ENCODE measurements at places on chromosomes 7 and 10.

DNA sequence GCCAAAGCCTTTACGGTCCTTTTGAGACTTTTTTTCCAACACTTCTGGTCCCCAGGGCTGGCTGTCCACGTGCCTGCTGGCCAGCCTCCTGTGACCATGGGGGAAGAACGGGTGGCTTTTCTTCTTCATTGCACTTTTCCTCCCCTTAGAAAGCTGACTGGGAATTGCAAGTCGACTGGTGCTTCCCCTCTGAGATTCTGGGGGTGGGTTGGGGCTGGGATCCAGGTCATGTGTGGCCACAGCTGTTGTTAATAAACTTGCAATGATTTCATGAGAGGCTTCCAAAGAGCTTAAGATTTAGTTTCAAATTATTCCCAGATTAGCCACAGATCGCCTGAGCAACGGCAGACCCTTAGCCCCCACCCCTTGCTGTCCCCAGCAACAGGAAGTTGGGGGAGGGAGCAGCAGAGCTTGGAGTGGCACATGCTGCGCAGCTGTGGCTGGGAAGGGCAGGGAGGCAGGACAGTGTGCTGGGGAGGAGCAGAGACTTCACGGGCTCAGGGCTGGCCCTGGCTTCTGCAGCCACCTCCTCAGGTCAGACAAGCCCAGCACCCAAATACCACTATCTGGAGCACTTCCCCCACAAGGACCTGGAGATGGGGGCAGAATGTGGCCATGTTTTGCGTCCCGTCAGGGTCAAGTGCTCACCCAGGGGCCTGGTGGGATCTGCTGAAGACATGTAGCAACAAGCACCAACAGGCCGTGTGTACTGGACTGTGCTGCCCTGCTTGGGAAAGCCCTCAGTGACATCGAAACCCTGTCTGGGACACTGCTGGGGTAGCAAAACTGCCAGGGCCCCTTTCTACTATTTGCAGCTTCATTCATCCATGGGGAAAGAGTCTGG is 147.1 kb downstream of the RNF216 start:
- DNase-seq, result no peak

- no peak for DNase-seq
Measured at GRCh38 chr7:36016648-36017047, 136.4 kb upstream of the EEPD1 start.

GRCh38 chr7:114444196-114444595 is 29.6 kb downstream of the FOXP2 start:
- no peak for DNase-seq

DNA sequence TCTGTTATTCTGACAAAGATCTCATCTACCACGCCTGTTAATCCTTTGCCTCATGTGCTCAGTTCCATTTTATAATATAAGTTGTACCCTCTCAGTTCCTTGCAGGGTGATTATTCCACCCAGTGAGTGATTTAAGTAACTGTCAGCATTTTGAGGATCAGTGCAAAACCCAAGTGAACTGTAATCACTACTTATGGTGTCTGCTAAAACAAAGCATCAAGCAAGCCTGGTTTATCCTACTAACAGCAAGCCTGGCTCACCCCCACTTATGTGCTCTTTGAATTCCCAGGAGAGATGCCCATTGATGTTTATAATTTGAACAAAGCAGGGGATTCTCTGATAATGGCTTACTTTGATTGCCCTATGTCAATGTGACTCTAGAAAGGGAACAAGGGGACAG is 186.8 kb upstream of the LRGUK start:
- DNase-seq, result no peak

GRCh38 chr7:125357676-125358455 is 428.2 kb upstream of the POT1 start:
- no peak for DNase-seq

GRCh38 chr7:101947899-101948298 is 130.5 kb downstream of the CUX1 start:
- no peak for DNase-seq

DNA sequence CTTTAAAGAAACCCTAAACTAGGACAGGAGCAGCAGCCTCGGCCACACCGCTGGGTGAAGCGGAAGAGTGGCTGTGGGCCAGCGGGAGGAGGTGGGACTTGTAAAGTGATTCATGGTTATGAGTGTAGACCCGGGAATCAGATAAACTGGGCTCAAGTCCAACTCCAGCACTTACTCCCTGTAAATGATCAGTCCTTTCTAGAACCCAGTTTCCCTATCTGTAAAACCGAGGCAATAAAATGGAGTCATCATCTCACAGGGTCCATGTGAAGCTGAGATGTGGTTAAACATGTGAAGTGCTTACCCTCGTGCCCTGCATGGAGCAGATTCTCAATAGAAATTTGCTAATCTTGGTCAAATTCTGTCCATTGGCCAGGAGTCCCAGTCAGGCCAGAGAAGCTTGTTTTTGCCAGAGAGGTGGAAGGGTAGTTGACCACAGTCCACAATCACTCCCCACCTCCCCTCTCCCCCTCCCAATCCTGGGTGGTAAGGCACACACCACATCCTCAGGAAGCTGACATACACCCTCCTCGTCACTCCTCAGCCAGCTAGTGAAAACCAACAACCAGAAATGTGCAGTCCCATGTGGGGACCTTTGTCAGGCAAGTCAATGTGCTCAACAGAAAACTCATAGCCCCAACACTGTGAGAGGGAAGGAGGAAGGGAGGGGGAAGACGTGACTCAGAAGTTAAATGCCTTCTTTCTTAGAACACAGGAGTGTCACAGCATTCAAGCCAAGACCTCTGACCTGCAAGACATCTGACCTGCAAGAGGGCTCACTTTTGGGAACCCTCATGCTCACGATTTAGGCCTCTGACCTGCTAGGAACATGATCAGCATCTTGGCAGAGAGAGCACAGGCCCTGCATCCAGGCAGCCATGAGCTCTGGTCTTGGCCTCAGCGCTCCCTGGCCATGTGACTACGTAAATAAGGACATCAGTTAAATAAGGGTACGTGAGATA is 145.1 kb downstream of the PLXNA4 start:
- no peak for DNase-seq

DNA sequence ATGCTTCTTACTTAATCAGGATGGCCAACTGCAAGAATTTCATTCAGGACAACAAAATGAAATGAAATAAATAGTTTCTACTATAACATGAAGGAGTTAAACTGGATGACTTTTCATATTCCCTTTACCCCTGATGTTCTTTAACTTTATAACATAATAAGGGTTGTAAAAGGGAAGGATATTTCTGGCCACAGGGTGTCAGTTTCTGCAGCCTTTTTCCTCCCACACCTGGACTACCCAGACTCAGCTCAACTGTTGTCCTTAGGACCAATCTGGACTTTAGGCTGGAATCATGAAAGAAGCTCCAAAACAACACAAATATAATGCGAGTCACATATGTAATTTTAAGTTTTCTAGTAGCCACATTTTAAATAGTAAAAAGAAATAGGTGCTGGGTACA is 43.4 kb downstream of the PRPS1L1 start:
- DNase-seq, result no peak

GRCh38 chr7:52465216-52465615 is 570.2 kb upstream of the POM121L12 start:
- no peak for DNase-seq

DNA sequence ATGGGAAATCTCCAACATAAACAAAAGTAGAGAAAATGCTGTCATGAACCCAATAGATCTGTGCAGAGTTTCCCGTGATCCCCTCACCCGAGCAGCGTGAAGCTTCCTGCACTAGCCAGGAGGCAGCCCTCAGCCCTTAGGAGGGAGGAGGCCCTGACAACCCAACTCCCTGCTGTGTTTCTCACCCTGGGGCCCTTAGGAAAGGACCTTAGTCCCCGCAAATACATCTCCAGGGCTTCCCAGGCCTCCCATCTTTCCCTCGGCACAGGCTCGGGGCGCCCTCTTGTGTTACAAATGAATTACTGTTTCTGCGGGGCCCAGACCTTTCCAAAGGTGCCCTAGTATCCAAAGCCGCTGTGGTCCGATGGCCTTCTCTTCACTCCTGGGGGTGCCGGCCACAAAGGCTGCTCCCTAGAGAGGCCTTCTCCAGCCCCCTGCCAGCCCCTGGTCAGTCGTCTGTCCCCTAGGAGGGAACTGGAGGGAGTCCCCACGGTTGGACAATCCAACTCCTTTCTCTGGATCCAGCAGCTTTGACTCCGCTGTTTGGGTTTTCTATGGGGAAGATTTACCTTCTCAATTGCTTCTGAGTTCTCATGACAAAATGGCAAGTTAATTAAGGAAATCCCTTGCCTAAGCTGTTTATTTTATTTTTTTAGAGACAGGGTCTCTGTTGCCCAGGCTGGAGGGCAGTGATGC is 49.9 kb upstream of the SH2B2 start:
- DNase-seq, result peak; percentile 61

- DNase-seq, result no peak
Measured at GRCh38 chr10:110967009-110967630, 47.7 kb downstream of the SHOC2 start.

GRCh38 chr10:60155943-60156683 is 233.6 kb downstream of the ANK3 start:
- no peak for DNase-seq

DNA sequence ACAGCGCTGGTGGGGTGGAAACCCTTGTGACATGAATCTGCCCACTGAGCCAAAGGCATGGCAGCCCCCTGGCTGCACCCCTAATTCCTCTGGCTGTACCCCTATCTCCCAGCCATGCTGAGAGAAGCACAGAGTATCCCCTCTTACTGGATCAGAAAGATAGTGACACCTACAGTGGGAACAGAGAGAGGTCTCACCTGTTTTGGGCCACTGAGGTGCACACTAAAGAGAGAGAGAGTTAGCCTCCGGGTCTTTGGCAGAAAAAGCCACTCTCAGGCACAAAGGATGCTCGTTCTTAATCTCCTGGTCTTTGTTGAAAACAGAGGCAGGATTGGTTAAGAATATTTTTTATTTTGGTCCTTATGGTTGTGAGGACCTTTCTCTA is 11.3 kb downstream of the TSPAN14 start:
- DNase-seq, result no peak

DNA sequence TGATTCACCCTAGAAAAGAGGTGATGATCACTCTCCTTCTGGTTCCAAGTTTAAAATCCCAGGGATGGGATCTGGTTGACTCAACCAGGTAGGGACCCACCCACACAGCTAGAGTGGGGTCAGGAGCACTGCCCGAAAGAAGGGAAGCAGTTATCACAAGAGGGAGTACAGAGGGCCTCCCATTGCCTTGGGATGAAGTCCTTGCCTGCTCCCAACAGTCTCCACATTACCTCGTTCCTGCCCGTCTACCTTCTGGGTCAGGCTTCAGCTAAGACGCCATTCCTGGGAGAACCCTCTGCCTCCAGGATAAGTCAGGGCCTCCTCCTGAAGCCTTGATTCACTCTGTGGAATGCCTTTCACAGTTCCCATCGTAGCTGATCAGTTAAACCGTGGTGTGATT is 23.8 kb downstream of the ZMIZ2 start:
- DNase-seq, result no peak

DNA sequence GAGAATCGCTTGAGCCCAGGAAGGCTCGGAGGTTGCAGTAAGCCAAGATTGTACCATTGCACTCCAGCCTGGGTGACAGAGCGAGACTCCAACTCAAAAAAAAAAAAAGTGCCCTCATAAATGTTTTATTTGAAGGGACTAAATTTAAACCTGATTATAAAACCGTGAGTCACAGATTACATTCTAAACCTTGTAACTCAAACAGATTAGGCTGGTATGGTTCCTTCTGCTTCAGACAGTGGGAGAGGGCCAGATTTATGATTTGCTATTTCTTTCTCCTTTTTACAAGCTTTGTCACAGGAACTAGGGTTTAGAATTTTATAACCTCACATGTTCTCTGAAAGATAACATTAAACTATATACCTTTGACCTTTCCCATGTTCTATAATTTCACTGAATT is 801.2 kb upstream of the ZWINT start:
- DNase-seq, result no peak

GRCh38 chr7:43248553-43248952 is 136.1 kb downstream of the HECW1 start:
- no peak for DNase-seq

DNA sequence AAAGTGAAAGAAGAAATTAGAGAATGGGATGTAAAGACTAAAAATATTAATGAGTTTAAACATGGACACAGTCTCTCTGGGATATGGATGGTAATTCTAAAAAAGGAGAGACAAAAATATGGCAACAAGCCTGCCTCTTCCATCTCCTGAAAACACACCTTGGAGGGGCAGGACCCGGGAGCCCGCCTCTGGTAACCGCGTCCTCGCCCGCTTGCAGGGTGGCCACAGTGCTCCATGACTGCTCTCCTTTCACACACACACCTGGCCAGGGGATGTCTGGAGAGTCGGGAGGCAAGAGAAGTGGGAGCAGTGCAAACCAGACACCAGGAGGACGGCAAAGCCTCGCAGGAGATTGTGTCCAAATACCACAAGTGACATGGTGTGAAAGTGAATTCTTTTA is 166.3 kb downstream of the ZMYND11 start:
- DNase-seq, result no peak

Data from SW 1271 (cell line).